ENCODE measurements at places on chromosomes 1 and 21.

- DNase-seq, result no peak
These were observed 8.9 kb downstream of the EPHA10 start for GRCh38 chr1:37755951-37756560.

DNA sequence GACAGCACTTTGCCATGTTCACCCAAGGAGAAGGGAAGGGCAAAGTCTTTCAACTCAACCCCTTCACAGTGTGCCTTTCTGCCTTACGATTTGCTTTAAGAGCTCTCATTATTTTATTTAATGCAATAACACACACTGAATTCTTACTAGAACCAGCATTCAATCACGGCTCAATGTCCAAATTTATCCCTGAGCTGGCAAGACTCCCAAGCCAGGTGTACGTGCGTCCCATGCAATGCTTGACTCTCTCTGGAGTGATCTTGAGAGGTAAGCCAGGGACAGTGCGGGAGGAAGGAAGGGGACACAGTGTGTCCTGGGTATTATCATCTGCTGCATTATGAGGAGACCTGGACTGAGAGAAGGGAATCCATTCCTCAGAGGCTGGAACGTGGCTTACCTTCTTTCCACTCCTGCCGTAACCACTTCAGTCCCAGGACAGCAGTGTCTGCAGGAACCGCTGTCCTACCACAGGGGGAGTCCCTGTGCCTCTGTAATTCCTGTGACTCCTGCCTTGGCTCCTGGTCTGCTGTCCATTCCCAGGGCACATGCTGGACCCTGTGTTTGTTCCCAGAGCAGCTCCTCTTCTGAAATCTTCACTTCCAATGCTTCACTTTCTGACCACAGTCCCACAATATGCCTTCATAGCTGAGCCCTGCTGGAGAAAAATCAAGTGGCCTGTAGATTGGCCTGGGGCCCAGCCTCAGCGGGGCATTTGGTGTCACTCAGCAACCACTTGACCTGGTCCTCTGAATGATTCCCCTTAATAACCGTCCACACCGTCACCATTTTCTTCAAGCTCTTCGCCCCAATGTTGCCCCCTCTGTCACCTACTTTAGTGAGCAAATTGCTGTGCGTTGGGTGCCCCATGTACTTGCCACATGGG lies 28.6 kb upstream of the STUM start:
- no peak for DNase-seq

DNA sequence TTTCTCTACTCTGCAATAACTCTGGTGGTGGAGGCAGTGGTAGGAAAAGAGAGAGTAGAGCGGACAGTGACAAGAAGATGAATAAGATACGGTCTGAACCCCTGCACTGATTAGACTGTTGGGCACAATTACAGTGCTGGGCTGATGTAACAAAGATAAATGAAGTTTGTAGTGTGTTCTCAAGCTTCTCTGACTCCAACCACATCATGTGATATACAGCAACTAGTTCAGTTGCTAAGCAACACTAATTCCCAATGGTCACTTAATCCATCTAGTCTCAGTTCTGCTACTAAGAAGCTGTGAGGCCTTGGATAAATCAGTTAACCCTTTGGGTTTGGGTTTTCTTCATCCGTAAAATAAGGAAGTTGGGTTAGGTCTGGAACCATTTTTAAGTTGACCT lies 17.3 kb downstream of the DDR2 start:
- DNase-seq, result peak; percentile 43

- peak; percentile 66 for DNase-seq
These were observed 1.7 kb downstream of the FAM78B start for GRCh38 chr1:166164995-166165660.

DNA sequence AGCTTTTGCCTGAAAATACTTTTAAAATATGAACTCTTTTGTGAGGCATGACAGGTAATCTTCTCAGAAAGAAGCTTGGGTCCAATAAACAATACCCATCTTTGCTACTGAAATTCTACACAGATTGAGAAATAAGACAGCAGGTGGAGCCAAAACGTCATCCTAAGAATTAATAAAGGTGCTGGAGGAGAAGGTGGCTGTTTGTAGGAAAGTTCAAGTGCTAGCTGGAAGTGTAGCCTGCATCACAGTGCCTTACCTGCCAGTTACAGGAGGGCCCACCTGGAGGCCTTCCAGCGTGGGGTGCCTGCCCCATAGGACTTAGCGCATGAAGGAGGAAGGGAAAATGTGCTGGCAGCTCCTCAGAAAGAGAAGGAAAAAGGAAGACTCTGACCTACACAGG lies 93.7 kb downstream of the TTC3 start:
- peak; percentile 15 for DNase-seq

GRCh38 chr1:233647073-233647472 lies 33.2 kb downstream of the KCNK1 start:
- DNase-seq, result peak; percentile 7

DNA sequence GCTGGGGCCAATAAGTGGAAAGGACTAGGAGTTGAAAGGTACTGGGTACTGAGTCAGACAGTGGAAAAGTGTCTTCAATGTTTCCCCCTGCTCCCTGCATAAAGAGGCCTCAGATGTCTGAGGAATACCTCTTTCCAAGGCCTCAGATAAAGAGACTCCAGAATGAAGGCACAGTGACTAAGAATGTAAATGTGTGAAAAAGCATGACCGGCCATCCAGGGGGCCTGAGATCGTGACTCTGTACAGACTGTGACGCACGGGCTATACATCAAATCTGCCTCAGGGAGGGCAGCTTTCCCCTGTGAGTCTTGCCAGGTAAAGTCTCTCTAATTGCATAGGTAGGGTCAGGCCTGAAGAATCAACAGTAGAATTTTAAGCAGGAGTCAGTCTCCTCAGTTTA lies 1690.5 kb downstream of the KCNT2 start:
- no peak for DNase-seq

DNA sequence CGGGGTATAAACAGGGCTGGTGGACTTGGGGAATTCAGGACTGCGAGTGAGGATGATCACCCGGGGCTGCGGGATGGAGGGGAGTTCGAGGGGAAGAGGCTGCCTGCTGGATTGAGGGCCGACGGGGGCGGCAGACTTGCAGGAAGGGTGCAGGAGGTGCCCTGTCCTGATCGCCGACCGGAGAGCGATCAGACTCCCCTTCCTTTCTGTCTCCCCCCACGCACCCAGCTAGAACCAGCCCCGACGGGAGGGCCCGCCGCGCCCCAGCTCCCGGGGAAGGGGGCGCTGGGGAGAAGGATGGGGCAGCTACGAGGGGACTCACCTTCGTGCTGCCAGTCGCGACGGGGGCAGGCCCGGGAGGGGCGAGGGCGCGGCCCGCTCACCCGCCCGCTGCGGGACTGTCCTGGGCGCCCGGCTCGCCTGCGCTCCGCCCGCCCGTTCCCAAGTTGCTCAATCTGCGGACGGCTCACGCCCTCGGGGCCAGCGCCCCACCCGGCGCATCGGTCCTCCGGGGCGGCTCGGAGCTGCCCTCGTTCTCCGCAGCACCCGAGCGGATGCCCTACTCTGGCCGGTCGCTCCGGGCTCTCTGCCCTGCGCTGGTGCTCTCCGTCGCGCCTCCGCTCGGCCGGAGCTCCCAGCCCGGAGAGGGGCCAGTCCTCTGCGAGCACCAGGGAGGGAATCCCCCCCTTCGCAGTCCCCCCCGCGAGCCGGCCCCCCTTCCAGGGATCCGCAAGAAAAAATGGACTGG lies at the start of gene RSPO1:
Gene RSPO1 (minus strand): TSS at position 649 of the 748 bp plus-strand sequence. CDS start 5,231 bp downstream, outside the sequence.
- peak; percentile 7 for DNase-seq

GRCh38 chr1:156281281-156281680 lies 1.3 kb downstream of the SMG5 start:
- peak; percentile 45 for DNase-seq

DNA sequence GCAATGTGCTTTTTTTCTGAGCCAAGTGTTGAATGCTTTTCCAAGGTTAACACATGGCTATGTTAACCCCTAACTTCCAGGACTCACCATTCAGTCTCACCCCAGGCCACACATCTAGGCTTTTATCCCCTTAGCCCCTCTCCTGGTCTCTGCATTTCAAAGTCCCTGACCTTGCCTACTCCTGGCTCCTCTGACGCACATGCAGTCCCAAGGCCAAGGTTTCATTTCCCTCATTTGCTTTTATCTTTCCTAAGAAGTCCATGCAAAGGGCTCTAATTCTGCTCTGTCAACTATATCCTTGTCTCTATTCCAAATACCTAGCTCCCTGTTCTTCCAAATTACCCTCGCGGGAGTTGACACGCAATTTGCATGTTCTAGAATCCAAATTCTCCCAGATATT lies 25.4 kb downstream of the SLC30A10 start:
- no peak for DNase-seq
